ENCODE measurements at places on chromosomes 6 and 20.

GRCh38 chr6:155004017-155004416, 8.9 kb downstream of the TIAM2 start:
- ATAC-seq: no peak

- ATAC-seq: peak; percentile 84
These were observed 157.8 kb upstream of the PREP start for GRCh38 chr6:105560611-105561066.

DNA sequence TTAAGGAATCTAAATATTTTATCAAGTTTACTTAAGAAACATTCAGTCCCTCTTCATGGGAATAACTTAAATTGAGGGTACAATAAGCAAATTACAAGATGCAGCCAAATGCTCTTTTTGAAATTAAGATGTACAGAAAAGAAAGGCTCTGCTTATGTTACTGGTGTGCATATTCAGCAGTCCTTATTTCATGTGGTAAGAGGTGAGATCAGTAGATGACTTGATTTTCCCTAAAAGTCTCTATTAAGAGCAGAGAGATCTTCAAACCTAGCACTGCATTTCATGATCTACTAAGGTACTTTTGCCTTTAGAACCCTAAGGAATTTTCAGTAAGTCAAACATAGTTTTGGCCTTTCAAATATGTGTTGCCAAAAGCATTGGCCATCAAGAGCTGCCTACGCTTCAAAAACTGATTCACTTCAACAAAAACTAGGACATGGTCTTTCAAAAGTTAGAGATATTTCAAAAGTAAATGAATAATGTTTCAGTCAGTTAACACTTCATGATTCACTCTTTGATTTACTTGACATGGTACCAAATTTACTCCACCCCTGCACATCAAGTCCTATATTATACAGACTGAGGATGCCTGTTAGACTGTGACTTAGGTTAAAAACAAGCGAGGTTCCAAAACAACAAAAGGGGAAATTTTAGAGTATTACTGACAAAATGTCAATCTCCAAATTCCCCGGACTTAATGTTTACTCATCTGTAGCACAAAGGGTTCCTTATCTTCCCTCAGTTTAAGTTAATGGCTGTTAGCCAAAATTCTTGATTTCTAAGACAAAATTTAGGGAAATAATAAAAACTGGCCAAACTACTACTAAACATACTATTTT, 19.2 kb downstream of the C6orf62 start:
- peak; percentile 88 for ATAC-seq

- ATAC-seq: no peak
These were observed 492.1 kb downstream of the UTRN start for GRCh38 chr6:144777249-144777648.

DNA sequence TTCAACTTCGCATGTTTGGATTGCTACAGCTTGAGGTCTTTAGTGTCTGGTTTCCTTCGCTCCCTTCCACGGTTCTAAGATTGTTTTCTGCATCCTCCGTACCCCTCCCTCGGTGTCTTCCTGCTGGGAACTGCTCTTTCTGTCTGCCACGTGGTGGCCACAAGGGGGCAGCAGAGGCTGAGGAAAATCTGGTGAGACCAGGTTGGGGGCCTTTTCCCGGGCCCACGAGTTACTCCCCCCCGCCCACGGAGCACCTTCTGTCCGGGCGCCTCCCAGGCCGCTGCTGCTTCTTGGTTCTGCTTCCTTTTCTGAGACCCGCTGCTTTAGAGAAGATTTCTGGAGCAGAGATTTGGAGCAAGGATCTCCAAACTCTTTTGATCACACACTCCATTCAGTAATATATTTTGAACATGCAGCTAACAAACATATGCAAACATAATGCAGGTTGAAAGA, 21.1 kb upstream of the NOTCH4 start:
- ATAC-seq: peak; percentile 61

- ATAC-seq: no peak
These were observed 2.1 kb downstream of the TSPYL4 start for GRCh38 chr6:116251568-116252384.

- ATAC-seq: no peak
These were observed 119.2 kb downstream of the SYCP2 start for GRCh38 chr20:59813948-59814839.

DNA sequence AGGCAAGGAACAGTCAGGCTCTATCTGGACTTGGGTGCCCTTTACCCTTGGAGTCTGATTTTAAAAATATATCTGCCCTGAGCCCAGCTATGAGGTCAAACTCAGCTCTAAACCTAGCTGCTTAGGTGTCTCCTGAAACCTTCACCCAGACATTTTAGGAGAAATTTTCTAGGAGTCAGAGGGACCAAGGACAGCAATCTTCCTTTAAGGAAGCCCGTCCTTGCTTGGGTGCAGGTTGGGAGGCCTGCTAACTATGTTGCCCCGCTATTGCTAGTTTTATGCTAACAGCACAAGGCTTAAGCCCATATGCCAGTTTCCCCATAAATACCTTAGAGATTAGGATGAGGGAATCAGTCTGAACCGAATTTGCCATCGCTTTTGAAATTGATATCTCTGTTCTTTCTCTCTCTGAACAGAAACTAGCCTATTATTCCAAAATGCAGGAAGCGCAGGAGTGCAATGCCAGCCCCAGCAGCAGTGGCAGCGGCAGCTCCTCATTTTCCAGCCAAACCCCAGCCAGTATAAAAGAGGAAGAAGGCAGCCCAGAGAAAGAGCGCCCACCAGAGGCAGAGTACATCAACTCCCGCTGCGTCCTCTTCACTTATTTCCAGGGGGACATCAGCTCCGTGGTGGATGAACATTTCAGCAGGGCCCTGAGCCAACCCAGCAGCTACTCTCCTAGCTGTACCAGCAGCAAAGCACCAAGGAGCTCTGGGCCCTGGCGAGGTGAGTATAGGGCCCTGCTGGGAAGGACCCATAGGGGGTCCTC, 2.6 kb downstream of the VGLL2 start:
- ATAC-seq: no peak

- ATAC-seq: no peak
These were observed 110.0 kb downstream of the ATG5 start for GRCh38 chr6:106215608-106216007.

DNA sequence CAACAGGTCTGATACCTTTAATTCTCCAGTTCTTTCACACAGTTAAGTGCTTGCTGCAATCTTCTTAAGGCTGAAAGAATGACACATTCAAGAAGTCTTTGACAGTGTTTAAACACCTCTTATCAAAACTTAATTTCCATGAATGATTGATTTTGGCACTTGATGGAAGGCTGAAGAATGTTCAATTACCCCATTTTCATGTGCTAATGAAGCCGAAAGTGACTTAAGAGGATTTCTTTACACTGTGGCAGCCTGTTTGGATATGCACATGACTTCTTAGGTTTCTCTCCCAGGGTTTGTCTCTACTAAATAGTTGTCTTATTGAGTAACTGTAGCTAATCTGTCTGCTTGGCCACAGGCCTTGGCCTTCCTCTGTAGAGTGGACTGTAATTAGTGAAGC, 81.1 kb upstream of the PRDM1 start:
- ATAC-seq: no peak

DNA sequence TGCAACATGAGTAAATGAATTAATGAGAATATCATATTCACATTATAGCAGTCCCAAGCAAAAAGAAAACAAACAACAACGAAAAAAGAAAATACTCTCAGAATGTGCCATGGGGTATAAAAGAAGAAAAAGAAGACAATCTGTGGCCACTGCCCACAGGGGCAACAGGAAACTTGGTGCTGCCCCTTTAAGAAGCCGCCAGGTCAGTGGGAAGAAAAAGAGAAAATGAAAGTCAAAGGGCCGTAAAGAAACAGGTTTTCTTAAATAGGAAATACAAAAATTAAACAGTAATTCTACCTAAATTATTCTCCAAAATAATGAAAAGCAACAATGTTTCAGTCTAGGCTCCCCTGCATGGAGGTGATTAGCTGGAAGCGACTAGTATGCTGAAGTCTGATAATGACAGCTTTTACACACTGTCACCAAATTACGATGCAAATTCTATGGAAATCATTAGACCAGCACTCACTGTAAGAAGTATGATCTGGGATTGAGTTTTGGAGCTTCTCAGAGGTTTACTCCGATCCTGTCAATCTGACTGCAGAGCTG, 23.6 kb downstream of the GMDS start:
- peak; percentile 25 for ATAC-seq

DNA sequence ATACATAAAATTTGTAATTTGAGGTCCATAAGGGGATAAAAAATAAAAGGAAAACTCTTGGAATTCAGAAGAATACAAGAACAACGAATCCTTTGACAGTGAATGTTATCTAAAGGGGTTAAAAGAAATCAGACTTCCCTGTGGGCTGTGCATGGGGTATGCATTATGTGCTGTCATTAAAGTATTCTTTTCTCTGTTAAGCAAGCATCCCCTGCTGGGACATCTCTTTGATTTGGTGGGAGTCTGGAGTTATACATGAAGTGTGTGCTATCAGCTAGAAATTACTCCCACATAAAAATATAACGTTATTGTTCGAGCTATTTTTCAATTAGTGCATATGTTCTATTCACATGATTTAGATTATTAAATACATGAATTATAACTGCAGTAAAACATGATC, 195.2 kb downstream of the CENPW start:
- no peak for ATAC-seq

GRCh38 chr6:82906489-82906888, 159.2 kb downstream of the UBE3D start:
- no peak for ATAC-seq

GRCh38 chr20:199996-200395, 10.5 kb upstream of the DEFB128 start:
- no peak for ATAC-seq

DNA sequence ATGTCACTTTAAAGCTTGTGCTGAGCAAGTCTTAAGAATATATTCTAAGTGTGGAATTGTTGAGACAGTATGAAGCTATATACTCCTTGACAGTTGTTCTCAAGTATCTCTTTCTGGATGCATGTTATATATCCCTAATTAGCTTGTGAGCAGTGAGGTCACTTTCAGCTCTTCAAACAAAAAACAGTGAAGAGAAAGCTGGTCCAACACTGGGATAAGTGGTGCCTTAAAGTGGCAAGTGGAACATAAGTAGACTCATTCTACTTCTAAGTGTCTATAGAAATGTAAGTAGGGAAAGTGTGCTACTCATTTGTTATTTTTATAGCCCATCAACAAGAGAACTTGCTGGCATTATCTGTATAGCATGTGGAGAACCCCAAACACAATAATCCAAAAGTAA, 133.1 kb upstream of the BACH2 start:
- no peak for ATAC-seq

DNA sequence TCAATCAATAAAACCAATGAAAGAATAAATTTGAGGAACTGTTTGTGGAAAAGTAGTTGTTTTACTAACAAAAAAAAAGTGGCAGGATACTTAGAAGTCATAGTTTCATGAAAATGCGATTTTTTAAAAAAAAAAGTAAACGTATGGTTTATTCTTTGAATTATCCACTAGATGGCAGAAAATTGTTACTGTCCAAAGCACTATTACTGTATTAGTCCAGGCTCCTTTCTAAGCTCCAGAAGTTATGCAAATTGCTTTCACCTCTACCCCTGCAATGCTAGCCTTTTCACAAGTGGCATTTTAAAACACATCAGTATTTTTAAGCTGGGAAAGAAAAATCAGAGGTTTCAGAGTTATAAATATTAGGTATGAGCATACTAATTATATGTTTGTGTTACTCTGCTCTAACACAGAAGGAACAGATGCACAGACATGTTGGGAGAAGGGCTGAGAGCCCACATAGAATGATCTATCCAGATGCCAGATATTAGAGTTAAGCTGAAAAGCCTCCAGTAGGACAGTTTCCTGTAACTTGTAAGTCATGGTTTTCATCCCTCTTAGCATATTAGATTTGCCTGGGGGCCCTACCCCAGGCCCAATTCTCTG, 63.9 kb downstream of the FHL5 start:
- peak; percentile 33 for ATAC-seq

DNA sequence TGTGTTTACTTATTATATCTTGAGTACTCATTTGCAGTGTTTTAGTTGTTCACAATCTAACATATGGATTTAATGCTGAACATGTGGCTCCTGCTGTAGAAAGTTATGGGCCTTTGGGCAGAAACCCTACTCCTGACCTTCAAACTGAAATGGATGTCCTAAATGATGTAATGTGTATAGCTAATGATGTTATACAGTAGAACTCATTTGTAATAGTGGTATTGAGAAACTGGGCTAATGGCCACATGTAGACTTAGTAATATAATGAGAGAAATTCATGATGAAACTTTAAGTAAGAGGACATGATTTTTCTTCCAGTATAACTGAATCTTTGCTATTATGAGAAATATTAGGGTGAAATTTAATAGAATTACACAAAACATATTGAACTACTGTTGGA, 121.3 kb upstream of the PTPRK start:
- no peak for ATAC-seq

GRCh38 chr6:45900808-45901752, 114.6 kb downstream of the CLIC5 start:
- ATAC-seq: no peak

DNA sequence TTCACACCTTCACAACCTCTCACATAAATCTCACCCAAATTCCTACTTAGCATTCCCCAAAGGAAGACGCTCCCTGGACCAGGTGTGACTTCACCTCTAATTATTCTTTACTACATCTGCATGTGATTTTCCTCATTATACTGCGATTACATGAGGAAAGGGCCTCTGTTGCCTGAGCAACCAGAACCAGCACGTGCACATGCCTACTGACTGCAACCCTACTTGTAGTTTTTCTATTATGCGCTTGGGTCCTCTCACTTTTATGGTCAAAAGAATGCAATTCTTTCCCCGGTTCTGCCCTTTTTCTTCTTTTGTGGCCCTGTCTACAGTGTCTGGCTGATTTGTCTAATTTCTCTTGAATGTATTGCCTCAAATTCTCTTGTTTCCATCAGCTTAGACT, 20.4 kb upstream of the ANKEF1 start:
- ATAC-seq: no peak

DNA sequence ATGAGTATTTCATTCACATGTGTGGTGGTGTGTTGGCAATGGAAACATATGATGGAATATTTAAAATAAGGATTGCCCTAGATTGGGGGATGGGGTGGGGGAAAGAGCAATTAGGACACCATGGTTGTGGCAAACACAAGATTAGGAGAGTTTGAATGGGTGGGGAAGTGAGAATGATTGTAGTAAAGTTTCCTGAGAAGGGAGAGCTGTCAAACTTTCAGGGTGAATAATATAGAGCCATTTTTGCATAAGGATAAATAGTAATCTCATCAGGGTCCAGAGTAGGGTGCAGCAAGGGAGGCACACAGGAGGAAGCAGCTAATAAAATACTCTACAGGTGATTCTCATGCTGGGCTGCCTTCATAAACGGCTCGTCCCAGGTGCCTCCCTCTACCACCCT, 294.9 kb upstream of the MARCKS start:
- no peak for ATAC-seq

DNA sequence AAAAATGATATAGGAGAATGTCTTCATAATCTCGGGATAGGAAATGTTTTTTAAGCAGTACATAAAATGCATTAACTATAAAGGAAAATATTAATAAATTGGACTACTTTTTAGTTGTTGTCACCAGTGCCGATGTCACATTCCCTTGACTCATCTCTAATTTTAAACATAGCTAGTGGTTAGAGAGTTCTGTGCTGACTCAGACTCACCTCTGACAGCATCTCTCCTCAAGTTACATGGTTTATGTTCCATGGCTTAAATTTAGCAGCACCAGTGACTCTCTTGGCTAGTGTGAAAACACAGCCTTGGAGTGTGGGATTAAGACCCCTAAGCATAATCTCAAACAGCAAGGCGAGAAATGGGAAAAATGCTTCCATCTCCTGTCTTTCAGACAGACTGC, 311.8 kb upstream of the MMS22L start:
- no peak for ATAC-seq

GRCh38 chr6:33126101-33126714, 50.4 kb downstream of the HLA-DPB1 start:
- no peak for ATAC-seq
